SK-N-DZ (cell line): ENCODE measurements at places on chromosomes 13 and 19.

DNA sequence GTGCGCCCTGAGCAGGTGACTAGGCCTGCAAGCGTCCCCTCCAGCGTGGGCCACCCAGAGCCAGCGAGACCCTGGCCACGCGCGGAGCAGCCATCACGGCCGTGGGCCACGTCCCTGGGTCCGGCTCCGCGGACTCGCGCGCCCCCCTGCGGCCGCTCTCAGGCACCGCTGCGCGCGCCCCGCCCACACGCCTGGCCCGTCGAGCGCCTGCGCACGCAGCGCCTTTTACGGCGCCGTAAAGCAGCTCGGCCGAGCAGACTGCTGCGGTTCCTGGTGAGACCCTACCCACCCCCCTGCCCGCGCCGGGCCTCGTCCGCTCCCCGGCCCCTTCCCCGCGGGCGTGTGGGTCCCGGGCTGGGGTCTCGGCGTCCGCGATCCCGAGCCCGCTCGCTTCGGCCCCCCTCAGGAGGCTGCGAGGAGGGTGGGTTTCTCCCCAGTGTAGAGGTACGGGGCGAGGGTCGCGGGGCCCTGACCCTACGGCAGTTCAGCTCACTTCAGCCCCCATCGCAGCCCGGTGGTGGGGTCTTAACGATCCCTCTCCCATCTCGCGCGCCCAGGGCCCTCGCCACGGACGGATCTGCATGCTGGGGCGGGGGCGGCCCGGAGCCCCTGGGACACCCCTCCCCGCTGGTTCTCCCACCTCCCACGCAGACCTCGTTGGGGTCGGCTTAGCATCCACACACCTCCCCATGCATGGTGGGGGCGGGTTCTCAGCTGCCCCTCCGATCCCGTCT, at the start of gene TRAPPC5:
Gene TRAPPC5, plus strand, starts transcription at position 228 of the 734 bp plus-strand sequence. CDS start 1,421 bp downstream, outside the sequence.
- DNase-seq = peak; percentile 75

GRCh38 chr13:54953786-54954185, 1925.2 kb downstream of the OLFM4 start:
- no peak for DNase-seq

- no peak for DNase-seq
Measured at GRCh38 chr13:100131863-100132574, 43.1 kb downstream of the PCCA start.

DNA sequence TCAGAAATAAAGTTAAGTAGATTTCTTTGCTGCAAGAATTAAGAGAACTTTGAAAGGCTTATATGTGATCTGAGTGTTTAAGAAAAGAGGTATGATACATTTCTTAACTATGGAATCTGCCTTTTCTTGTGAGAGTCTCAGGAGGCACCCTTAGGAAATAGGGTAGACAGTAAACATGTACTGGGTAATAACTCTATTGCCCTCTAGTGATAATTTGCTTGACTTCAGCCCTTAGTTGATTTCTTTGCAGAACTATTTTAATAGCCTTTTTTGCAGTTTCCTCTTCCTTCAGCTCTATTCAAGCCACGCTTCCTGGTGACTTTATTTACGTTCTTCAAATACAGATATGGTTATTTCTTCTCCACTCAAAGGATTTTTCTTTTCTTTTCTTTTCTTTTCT, 37.0 kb upstream of the CCNA1 start:
- peak; percentile 13 for DNase-seq

GRCh38 chr13:51814825-51815650, 11.1 kb upstream of the DHRS12 start:
- DNase-seq = peak; percentile 76

GRCh38 chr19:4983346-4984105, 14.6 kb downstream of the KDM4B start:
- no peak for DNase-seq

DNA sequence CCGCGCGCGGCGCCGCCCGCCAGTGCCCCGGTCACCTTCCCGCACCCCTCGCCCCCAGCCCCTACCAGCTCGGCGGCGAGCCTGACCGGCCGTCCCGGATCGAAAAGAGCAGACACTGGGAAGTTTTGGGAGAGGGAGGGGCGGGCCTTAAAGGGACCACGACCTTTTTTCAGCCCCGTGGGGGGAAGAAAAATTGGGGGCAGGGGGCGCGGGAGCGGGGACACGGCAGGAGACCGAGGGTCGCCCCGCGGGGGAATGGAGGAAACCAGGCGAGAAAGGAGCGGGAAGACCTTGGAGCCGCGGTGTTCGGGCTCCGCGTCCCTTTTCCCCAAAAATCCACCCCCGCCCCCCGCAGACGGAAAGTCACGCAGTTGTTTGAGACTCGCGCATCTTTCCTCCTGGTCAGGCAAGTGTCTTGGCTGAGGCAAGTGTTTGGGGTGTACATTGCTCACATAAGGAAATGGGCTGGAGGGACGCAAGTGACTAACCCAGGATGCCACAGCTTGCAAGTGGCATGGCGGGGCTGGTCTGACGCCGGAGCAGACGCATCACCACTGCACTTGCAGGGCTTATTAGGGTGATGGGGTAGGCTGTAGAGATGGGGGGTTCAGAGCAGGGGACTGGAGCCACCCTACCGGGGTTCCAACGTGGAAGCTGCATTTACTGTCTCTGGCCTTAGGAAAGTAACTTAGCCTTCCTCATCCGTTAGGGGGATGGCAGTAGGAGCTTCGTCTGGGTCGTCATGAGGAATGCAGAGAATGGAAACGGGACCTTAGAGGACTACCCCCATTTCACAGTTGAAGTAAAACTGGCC, 2.7 kb upstream of the HNRNPL start:
- peak; percentile 45 for DNase-seq

- DNase-seq = no peak
Measured at GRCh38 chr13:21232599-21232998, 56.1 kb downstream of the MRPL57 start.

- no peak for DNase-seq
Measured at GRCh38 chr19:1164684-1165531, 9.2 kb downstream of the SBNO2 start.

- no peak for DNase-seq
Measured at GRCh38 chr13:97191615-97192014, 30.5 kb upstream of the MBNL2 start.

DNA sequence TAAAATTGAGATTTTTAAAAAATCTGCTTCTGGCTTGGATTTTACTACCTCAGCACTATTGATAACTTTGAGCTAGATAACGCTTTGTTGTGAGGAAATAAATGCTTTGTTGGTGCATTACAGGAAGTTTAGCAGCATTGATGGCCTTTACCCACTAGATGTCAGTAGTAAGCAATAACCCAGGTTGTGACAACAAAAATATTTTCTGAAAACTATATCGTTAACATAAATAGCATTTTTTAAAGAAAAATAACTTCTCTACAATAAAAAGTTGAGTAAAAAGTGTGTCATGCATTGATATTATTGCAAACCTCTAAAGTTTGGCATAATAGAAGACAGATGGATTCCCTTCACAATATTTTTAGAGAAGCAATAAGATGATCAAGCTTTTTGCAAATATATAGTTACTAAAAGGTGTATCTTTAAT, 1246.5 kb downstream of the UQCRFS1 start:
- DNase-seq = no peak

DNA sequence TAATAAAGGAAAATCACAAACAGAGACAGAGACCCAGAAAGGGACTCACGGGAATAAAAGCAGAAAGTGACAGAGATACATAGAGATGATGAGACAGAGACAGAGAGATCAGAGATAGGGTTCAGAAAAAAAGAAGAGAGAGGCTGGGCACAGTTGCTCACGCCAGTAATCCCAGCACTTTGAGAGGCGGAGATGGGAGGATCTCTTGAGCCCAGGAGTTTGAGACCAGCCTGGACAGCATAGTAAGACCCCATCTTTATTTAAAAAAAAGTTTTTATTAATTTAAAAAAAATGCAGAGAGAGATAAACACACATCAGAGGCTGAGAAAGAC, 19.4 kb upstream of the FOSB start:
- DNase-seq = no peak

DNA sequence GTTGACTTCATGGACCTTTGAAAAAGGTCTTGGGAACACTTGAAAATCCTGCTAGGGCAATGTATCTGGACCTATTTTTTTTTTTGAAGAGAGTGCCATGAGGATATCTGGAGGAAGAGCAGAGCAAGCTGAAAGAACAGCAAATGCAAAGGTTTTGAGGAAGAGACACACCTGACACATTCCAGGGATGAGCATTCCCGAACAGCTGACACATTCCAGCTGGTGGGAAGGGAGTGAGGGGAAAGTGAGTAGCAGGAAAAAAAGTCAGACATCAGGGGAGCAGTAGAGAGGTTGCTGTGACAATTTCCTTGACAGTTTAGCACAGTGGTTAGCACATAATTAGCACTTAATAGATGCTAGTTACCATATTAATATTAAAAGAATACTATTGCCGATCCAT, 14.7 kb downstream of the DGKH start:
- DNase-seq = no peak

- no peak for DNase-seq
Measured at GRCh38 chr19:399370-399769, 9.6 kb downstream of the C2CD4C start.

- DNase-seq = no peak
Measured at GRCh38 chr13:40472427-40473220, 193.8 kb downstream of the FOXO1 start.

- no peak for DNase-seq
Measured at GRCh38 chr13:112575675-112576074, 12.3 kb downstream of the TUBGCP3 start.

DNA sequence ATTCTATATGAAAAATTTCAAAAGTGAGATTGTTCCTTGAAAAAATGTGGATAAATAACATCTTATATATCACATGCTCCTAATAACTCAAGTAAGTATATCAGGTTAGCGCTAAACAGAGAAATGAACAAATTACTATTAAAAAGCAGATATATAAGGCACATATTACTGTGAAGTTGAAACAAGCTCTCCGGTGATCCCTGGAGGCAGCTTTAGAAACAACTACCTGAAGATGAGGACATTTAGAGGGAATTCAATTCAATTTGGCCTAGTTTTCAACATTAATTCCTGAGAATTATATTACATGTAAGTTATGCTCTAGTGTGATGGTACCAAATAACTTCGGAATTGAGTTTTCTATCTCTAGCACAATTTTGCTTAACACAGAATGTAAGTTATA, 1373.6 kb upstream of the SPRY2 start:
- no peak for DNase-seq

DNA sequence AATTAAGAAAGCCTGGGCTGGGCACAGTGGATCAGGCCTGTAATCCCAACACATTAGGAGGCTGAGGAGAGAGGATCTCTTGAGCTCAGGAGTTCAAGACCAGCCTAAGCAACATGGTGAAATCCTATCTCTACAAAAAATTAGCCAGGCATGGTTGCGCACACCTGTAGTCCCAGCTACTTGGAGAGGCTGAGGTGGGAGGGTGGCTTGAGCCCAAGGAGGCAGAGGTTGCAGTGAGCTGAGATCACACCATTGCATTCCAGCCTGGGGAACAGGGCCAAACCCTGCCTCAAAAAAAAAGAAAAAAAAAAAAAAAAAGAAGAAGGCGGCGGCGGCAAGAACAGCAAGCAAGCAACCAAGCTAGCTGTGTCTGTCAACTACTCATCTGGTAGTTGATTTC, 26.7 kb downstream of the TSC22D1 start:
- no peak for DNase-seq

- no peak for DNase-seq
Measured at GRCh38 chr13:29487466-29488454, 107.7 kb downstream of the SLC7A1 start.

DNA sequence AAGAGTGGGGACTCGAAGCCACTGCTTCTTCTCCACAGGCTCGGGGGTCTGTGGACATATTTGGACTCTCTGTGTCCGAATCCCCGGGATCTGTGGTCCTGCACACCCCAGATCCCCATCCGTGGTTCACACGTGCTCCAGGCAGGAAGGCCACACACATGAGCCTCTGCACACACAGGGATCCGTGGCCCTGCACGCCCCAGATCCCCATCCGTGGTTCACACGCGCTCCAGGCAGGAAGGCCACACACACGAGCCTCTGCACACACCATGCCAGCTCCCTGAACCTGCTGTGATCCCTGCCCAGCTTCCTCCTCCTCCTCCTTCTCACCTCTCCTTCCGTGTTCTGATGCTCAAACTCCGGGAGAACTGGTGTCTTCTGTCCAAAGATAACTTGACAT, 3.1 kb downstream of the TEX29 start:
- no peak for DNase-seq

DNA sequence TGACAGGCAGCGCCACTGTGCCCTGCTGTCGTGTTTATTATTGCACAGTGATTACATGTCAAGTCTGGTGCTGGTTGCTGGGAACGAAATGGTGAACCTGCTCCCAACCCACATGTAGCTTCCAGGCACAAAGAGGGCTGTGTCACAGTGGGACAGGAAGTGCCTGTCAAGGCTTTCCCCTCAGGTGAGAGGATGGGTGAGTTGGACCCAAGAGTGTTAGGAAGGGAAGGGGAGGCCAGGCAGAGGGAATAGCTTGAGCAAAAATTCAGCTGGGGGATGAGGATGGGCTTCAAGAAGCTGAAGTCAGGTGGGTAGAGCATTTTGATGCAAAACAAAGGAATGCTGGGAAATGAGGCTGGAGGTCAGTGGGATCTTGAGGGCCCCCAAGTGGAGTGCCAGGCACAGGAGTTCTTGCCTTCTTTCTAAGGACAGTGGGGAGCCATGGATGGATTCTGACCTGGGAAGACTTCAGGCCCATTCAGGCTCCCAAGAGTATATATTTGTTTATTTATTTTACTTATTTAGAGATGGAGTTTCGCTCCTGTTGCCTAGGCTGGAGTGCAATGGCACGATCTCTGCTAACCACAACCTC, 8.5 kb upstream of the QTRT1 start:
- DNase-seq = no peak

DNA sequence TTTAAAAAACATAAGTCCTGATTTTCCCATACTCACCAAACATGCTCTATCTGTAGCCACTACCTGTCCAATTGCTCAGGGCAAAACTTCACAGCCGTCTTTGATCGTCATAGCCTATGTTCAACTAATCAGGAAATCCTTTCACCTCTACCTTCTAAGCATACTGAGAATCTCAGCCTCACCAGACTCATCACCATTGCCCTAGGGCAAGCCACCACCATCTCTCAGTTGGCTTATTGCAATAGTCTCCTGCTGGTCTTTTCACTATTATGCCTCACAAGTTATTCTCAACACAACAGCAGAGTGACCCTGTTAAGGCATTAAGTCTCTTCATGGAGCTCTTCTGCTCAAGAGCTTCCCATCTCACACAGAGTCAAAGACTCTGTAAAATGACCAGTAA, 260.4 kb upstream of the MAB21L1 start:
- DNase-seq = no peak

DNA sequence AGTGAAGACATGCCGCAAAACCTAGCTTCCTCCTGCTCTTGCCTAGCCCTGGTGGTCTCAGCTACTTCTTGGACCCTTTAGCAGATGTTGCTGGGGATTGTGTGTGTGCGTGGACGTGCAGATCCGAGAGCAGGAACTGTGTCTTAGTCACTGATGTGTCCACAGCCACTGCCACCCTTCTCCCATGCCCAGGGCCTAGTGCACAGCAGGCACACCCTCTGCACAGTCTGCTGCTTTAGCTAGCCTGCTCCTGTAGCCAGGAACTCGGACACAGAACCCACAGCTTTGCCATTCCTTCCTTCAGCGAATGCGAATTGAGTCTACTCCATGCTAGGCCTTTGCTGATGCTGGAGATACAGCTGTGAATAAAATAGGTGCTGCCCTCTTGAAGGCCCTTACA, 2.3 kb downstream of the CLPTM1 start:
- no peak for DNase-seq
